Activated T-helper 1 cell treated with Interleukin-2 at 50 U/mL for 16 hours (primary cell): ENCODE measurements at places on chromosomes 5 and 9.

DNA sequence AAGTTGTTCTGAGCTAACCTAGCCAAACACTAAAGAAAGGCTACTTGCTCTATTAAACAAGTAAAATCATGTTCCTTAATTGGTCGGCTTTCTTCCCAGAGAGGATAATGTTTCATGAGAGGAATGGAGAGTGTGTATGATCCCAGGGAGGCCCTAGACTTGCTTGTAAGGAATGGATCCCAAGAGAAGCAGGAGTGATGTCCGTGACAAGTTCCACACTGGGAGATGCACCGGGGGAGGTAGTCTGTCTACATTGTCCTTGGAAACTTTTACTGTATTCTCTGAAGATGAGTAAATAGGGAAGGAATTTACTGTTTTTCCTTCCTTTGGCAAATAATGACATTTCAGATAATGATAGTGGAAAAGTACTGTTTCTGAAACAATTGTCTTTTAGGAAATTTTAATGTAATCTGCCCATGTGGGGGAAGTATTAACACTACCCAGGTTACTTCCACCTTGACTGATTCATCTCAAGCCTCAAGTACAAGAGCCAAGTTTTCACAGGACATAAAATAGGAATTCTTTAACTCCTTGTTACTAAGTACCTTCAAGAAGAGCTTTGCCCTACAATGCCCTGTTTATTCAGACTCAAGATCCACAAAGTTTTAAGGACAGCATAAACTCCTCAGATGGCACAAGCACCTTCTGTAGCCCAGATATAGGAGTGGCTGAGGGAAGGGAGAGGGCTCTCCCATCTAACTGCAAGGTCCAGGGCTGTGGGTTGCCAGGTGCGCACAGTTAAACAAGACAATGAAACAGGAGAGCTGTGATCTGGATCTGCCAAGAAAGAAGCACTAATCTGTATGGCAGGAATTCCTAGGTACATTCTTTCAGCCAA, 152.1 kb downstream of the GNA14 start:
- no peak for DNase-seq

DNA sequence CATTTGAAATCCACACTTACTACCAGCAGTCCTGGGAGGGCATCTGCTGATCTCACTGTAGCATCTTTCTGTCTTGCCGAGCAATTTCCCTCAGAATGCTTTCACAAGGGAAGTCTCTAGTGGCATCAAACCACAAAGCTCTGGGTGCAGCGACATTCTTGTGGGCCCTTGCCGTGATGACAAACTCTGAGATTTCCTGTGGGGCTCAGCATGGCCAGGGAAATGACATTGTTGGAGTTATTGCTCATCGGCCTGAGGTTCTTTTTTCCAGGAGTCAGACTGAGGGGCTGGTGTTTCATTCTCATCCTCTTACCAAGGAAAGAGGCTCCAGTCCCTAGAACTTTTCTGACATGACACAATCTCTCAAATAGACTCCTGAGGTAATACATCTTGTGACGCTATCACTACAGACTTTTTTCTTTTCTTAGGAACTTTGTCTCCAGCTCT, 51.4 kb downstream of the PFDN1 start:
- peak; percentile 37 for DNase-seq

- DNase-seq, result no peak
Observed at GRCh38 chr9:78938821-78939220, 632.9 kb upstream of the TLE4 start.

GRCh38 chr5:154118893-154119336, 71.6 kb upstream of the GALNT10 start:
- DNase-seq, result no peak

- DNase-seq, result no peak
Observed at GRCh38 chr5:173703466-173703865, 87.0 kb upstream of the BOD1 start.

DNA sequence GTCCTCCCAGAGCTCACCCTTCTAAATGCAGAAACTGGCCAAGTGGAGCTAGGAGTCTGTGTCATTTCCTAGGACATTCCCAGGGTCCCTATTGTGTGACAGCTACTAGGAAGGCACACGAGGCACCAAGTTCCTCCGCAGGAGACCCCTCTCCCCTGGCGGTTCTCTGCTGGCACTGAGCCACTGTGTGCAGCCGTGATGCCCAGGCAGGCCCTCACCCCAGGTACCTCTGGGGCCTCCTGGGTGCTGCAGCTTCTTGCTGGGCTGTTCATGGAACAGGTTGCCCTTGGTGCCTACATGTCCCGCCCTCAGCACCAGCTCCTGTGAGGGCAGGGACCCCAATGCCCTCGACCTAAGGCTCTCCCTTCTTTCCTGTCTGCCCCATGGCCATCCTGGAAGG, 23.1 kb downstream of the MED10 start:
- DNase-seq, result no peak

DNA sequence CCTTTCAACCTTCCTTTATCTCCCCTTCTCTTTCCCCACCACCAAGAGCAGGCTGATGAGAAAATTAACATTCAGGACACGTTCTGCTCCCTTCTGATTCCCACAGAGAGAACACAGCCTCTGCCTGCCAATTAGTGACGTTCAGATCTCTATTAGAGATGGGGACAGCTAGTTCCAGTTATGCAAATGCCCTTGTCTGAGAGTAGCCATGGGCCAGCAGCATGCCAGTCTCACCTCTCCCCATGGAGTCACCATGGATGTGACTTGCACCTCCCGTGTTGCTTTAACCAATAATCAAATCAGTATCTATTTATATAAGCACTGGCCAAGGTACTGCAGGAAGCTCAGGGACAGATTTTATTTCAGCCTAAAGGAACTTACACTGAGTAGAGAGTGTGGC, 61.3 kb downstream of the KCNIP1 start:
- no peak for DNase-seq

GRCh38 chr9:14627513-14627912, 65.7 kb downstream of the ZDHHC21 start:
- DNase-seq, result no peak

DNA sequence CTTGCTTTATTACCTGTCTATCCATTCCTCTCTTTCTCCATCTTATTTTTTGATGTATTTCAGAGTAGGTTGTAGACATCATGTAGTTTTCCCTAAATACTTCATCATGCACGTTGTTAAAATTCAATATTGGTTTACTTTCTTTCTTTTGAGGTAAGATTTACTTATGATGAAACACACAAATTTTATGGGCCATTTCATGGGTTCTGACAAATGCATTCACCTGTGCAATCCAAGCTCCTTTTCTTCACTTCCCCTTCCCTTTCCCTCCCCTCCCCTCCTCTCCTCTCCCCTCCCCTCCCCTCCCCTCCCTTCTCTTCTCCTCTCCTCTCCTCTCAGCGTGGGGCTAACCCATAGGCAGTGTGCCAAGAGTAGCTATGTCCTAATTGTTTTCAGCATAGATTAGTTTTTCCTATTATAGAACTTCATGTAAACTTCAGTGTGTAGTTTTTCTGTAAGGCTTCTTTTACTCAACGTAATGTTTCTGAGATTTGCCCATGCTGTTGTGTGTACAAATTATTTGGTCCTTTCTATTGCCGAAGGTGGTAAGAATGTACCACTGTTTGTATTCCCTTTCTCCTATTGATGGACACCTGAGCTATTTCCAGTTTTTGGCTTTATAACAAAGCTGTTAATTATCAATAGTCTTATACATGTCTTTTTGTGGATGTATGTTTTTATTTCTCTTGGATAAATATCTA, 92.9 kb upstream of the CLINT1 start:
- DNase-seq, result no peak

GRCh38 chr9:32398207-32398606, 13.8 kb downstream of the ACO1 start:
- no peak for DNase-seq

GRCh38 chr5:88236866-88237642, 31.6 kb downstream of the TMEM161B start:
- DNase-seq, result no peak

DNA sequence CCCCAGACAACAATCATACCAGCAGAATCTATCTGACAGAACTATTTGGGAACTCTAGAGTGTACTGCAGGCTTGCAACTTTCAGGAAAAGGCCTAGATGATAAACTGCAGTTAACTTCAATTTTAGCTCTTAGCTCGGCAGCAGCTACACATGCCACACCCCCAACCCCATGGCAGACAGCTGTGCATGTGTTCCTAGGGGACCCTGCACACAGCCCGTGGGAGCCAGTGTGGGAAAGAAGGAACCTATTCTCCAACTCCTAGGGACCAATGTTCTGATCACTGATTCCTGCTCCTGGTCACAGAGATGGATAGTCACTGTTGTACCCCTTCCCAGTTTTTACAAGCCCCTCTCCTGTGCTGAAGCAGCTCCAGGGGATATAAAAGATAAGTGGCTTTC, 179.6 kb downstream of the DRD1 start:
- DNase-seq, result no peak

DNA sequence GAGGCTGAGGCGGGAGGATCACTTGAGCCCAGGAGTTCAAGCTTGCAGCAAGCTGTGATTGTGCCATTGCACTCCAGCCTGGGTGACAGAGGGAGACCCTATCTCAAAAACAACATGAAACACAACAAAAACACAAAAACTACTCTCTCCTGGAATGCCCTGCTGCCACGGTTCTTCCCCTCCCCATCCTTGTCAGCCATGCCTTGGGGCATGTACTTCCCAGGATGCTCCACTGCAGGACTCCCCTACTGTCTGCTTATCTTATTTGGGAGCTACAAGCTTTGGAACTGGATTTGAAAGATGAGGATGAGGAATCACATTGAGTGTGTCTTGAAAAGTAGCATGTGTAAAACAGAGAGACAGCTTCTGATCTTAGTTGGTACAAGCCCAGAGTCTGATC, 40.1 kb upstream of the KIAA1958 start:
- no peak for DNase-seq

DNA sequence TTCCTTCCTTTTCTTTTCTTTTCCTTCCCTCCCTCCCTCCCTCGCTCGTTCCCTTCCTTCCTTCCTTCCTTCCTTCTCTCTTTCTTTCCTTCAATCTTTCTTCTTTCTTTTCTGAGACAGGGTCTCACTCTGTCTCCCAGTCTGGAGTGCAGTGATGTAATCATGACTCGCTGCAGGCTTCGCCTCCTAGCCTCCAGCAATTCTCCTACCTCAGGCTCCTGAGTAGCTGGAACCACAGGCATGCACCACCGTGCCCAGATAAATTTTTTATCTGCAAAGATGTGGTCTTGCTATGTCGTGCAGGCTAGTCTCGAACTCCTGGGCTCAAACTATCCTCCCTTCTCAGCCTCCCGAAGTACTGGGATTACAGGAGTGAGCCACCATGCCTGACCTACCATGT, 81.4 kb downstream of the SPATA31C2 start:
- no peak for DNase-seq

GRCh38 chr9:9045572-9045971, 1246.0 kb upstream of the DMAC1 start:
- no peak for DNase-seq

GRCh38 chr5:24823625-24824024, 178.8 kb upstream of the CDH10 start:
- no peak for DNase-seq

GRCh38 chr5:73104326-73104725, 16.0 kb upstream of the TMEM171 start:
- DNase-seq, result no peak

DNA sequence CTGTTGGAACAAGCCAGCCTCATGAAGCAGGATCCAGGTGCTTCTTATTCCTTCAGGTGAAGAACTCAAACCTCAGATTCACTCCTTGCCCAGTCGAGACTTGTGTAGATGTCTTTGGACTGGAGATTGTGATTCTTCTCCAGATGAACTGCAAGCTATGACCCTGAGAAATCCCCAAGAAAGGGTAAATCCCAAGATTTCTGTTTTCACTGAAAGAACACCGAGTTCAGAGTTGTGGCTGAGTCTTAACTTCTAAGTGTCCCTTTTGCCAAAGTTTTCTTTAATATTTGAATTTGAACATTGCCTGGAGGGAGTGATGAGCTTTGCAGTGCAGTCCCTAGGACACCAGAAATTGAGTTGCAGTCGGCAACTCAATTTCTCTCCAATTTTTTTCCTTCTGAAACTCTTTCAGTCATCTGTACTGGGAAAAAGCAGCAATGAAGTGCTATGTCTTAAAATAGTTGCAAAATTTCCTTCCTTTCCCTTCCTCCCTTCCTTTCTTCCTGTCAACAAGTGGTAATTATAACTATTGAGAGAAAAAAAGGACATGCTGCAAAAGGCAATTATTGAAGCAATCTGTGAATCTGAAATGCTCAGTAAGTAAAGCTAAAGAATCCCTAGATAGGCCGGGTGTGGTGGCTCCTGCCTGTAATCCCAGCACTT, 56.1 kb downstream of the ANKRD55 start:
- no peak for DNase-seq

GRCh38 chr5:122377026-122377425, 65.0 kb downstream of the SNCAIP start:
- no peak for DNase-seq

DNA sequence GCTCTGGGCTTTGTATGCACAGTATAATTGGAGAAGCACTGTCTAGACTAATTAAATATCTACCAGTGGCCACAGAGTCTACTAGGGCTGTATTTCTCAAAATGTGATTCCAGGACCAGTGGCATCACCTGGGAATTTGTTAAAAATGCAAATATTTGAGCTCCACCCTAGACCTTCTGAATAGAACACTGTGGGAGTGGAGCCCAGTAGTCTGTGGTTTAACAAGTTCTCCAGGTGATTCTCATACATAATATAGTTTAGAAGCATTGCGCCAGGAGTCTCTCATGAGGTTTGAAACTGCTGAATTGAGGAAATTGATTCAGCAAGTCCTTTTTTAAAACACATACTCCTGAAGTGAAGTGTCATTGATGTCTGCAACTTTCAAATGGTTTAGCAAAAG, 74.7 kb downstream of the FCHO2 start:
- DNase-seq, result no peak

GRCh38 chr5:350355-350754, 28.8 kb downstream of the AHRR start:
- no peak for DNase-seq

- DNase-seq, result no peak
Observed at GRCh38 chr5:161602736-161603135, 56.2 kb upstream of the GABRB2 start.

GRCh38 chr9:8419596-8420275, 620.2 kb upstream of the DMAC1 start:
- DNase-seq, result no peak

- DNase-seq, result no peak
Observed at GRCh38 chr5:83564069-83564749, 92.7 kb downstream of the VCAN start.

- no peak for DNase-seq
Observed at GRCh38 chr9:126698251-126698650, 84.5 kb downstream of the LMX1B start.

DNA sequence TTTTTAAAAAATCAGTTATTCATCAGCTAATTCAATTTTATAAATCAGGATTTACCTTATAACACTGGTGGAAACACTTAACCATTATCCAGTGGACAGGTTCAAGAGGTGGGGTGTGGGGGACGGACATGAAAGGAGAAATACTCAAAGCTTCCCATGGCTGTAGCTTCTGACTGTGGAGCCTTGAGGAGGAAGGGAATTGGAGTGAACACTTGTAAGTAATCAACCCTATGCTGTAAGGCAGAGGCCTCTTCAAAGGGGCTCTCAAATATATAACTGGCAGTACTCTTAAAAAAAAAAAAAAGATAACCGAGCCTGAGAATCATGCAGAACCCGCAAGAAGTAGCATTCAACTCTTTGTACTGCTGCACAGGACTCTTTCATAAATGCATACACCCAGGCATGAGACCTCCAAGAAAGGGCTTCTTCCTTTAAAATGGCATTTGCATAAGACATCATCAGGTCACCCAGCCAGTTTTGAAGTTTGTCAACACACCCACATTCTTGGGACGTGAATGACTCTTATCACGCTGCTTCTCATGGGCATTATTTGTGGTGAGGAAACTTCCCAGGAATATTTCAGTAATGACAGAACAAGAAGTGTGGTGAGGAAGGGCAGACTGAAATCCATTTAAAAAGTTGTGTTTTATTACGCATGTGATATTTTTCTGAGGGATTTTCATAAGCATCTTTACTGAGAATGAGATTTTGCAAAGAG, 8.1 kb downstream of the OSMR start:
- DNase-seq, result no peak
